ENCODE measurements at places on chromosomes 6 and 20.

DNA sequence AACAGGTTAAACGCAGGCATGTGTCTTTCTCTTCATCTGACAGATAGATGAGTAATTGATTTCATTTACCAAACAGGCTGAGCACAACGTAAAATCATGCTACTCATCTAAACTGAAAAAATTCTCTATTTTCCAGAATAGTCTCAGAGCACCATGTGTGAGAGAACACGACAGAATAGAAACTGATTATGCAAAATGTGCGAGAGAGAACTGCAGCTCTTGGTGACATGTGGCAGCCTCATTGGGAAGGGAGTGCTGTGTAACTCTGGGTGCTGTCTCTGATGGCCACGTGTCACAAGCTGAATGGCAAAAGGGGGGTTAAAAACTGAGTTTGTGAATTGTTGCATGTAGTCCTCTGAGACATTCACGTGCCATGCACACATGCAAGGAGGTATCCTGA, 143.7 kb upstream of the ATXN1 start:
- DNase-seq, result no peak

- no peak for DNase-seq
These were observed 33.5 kb upstream of the MCM9 start for GRCh38 chr6:118968416-118968815.

DNA sequence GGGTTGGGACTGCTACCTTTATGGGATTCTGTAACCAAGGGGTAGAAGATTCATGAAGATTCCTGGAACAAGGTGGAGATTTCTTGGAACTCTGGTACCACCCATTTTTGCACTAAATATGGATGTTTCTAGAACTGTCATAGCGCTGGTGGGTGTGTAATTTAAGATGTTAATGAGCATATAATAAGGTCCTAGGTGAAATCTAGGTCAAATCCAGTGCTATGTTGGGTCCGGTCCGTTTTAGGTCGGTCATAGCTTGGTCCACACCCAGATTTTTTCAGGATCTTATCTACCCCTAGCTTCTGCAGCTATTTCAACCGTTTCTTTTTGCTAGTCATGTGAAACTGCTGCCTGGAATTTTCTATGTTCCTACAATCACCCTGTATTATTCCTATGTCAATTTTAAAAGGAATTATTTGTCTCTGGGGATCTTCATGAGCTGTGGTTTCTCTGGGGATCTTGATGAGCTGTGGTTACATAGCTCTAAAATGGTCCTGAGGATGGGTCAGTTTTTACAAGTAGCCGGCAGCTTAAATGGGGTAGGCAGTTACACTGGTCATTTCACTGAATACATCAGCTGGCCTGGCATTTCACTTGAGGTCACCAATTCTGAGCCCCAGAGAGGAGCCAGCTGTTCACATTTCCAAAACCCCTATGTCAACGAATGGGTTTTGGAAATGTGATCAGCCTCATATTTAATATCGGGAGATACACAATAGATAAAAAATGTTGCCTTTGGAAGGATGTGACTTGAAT, 652.3 kb upstream of the FLRT3 start:
- no peak for DNase-seq

- DNase-seq, result no peak
These were observed 78.5 kb downstream of the CBFA2T2 start for GRCh38 chr20:33568378-33568777.

DNA sequence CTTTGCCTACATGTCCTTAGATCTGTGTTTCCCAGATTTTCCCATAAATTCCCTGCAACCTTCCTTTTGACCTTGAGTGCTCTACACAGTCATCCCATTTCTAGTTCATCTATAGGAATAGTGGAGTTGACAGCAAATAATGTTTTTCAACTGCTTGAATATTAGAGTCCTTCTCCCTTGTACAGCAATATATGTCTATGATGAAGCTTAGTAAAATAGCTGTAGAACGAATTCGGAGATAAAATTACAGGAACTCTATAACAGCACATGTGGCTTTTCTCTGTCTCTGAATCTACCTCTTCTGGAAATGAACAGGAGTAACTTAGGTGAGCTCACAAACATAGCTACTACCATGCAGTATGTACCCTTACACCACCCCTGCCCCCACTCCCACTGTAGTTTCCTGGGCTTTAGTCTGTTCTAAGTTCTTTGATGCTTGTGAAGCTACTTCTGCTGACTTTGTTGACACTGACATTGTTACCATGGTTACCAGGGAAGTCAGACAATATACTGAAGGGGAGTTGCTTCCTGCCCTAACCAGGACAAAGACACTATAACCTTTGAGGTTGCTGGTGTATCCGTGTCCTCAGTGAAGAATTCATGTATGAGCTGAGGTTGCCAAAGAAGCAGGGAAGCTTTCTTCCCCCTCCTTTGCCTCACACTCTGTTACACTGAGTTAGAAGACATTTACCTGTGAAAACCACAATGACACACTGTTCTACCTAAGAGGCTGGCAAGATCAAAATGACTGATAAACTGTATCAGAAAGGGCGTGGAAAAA, 35.8 kb upstream of the SHLD1 start:
- peak; percentile 57 for DNase-seq

- no peak for DNase-seq
These were observed 260.4 kb downstream of the PTPRK start for GRCh38 chr6:128259730-128260685.

DNA sequence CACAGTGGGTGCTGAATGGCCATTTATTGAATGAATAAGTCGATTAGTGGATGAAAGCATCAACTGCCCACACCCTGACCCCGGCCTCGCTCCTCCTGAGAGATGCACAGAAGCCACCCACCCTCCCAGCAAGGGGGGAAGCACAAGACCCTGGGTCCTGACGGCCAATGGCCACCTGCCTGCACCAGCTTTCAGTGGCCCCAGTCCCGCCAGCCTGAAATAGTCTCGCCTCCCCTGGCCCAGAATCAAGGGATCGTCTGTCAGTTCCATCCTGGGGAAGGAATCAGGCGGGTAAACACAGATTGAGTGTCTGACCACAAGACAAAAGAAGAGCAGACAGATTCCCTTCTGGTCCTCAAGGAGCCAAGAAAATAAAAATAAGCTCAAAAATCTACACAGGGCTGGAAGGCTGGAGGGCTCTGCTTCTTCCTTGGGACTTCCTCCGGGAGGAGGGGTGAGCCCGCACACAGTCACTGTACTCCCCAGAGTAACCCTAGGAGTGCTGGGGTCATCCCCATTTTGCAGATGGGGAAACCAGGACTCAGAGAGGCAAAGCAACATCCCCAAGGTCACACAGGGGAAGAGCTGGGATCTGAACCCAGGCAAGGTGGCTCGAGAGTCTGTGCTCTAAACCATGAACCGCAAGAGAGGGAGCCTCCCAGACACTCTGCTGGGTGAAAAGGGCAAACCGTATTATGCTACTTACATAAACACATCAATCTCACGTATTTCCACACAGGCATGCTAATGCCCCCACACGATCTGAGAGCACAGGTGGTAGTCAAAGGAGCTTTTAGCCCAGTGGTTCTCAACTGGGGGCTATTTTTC, 7.8 kb downstream of the PREX1 start:
- DNase-seq, result no peak

DNA sequence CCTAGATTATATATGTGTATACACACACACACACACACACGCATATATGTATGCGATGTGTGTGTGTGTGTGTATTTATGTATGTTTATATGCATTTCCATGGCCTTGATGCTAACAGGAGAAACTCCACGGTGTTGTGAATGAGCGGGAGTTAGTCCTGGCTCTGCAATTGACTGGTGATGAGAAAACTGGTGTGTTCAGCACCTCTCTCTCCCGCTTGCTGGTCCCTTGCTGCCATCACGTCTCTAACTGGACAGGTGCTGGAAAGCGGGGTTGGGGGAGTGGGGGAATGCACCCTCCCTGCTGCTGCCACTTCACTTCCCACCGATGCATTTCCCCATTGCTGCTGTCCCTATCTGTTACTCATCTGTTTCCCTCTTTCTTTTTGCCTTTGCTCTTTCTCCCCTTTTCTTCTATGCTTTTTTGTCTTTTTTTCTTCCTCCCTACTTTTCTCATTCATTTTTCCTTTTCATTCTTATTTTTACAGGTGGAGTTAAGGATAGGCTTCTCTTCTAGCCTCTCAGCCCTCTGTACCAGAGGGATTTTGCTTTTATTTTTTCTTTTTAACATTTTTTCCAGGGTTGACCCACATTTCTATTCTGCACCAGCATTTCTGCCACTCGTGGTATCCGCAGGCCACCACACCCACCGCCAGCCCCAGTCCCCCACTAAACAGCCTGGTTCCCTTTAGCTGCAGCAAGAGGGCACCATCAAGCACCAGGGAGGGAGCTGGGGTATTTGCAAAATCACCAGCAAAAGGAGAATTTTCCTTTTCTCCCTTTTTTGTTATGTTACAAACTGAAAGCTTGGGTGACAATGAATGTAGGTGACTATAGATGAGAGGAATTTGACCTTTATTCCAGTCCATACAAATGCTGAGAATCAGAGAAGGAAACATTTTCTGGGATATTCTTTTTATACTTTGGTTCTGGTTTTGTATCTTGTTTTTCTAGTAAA, 115.6 kb downstream of the TCP11 start:
- no peak for DNase-seq

GRCh38 chr6:162123797-162124196, 603.8 kb downstream of the PRKN start:
- no peak for DNase-seq

- no peak for DNase-seq
These were observed 129.1 kb downstream of the DST start for GRCh38 chr6:56513631-56514030.
